CD4-positive, alpha-beta T cell treated with Interleukin-17A for 1 hour (primary cell): ENCODE measurements at places on chromosomes 2 and 18.
A peak's percentile ranks its signal among the peaks of the same experiment; 100 is the strongest.

GRCh38 chr18:74375999-74376398, 60.4 kb downstream of the C18orf63 start:
- no peak for DNase-seq

DNA sequence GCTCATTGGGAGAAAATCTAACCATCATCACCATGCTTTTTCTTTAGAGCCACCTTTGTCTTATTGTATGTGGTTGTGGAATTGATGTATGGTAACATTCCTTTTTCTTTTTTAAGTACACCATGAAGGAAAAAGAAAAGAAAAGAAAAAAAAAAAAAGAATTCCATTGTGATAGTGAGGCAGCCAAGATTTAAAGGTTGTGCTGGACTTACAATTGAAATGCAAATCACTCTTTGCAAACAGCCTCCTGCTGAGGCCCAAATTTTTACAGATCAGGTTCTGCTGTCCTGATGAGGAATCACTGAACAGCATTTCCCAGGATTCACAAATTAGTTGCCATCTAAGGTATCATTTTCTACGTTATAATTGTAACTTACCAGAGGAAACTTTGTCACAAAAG, 1101.0 kb upstream of the FANCL start:
- no peak for DNase-seq

DNA sequence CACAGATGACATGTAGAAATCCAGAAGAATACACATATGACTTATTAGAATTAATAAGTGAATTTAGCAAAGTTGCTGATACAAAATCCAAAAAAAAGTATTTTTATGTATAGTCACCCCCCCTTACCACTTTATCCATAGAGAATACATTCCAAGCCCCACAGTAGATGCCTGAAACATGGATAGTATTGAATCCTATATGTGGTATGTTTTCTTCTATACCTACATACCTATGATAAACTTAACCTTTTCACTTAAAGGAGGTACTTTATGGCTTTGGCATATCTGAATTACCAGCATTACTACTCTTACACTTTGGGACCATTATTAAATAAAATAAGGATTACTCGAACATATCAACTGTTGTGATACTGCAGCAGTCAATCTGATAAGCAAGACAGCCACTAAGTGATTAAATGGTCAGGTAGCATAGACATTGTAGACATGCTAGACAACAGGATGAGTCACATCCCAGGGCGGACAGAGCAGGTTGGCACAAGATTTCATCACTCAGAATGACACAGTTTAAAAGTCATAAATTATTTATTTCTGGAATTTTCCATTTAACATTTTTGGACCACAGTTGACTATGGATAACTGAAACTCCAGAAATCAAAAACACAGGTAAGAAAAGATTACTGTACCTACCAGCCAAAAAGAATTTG, 208.2 kb upstream of the CHAC2 start:
- no peak for DNase-seq

- no peak for DNase-seq
Observed at GRCh38 chr18:55031979-55032378, 72.7 kb upstream of the CCDC68 start.

DNA sequence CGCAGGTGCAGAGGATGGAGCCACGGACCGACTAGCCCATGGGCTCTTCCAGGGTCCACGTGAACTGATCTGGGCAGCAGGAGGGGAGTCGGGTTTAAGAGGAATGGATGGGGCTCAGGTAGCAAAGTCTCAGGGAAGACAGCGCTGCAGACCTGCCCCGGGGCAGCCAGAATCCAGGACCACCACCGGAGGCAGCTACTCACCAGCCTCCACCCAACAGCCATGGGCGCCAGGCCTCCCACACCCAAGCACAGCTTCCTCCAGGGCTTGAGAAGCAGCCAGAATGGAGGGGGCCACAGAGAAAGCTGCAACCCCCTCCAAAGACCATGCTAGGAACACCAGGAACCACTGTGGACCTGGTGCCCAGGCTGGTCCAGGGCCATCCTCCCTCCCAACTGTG, 164.3 kb downstream of the TWIST2 start:
- DNase-seq, result no peak

GRCh38 chr2:108988796-108989713, at the start of gene EDAR:
TSS of gene EDAR (minus strand) at chr2:108989220. CDS start at chr2:108931014, 58,206 bp downstream.
- peak; percentile 57 for DNase-seq

DNA sequence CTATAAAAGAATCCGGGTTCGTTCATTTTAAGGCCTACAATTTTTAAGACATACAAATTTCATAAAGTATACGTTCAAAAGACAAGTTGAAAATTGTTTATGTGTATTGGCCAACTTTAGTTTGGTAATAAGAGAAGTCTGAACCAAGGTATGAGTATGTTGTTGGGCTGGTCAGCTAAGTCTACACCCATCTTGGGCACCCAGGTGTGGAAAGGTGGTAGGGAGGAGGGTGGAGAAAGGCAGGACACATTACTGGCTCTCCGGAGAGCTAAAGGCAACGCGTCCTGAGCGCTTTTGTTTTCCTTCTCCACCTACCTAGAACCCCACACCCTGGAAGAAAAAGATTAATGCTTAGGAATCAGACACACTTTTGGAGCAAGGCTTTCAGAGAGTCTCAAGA, 899 bp upstream of the PELI1 start:
- DNase-seq, result no peak

GRCh38 chr2:221693365-221693764, 121.3 kb upstream of the EPHA4 start:
- DNase-seq, result no peak
